ENCODE measurements at places on chromosomes 11 and 22.

GRCh38 chr11:3338569-3339339, 40.2 kb downstream of the ZNF195 start:
- no peak for DNase-seq

DNA sequence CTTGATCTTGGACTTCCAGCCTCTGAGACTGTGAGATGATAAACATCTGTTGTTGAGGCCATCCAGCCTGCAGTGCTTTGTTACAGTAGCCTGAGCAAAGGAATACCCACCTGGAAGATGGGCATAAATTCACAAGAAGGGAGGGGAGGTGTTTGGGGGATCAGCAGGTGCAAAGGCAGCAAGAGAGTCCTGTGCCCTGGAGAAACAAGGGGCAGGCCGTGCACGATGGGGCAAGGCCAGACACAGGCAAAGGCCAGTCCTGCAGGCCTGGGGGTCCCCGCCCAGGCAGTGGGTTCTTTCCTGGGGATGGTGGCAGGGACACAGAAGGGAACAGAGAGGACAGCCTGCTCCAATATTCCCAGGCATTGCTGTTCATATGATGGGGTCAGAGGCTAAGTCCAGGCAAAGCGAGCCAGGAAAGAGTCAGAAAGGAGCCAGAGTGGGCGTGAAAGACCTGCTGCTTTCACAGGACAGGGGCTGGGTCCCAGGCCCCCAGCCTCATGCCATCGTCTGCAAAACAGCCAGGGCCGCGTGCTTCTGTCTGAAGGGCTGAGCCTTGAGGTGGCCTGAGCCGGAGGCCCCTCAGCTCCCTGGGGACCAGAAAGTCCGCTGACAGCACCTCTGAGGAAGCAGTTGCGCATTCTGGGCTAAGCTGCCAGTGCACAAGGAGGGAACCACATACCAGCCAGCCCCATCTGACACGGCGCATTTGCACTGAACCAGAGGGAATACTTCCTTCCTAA, 48.8 kb downstream of the MYEOV start:
- no peak for DNase-seq

DNA sequence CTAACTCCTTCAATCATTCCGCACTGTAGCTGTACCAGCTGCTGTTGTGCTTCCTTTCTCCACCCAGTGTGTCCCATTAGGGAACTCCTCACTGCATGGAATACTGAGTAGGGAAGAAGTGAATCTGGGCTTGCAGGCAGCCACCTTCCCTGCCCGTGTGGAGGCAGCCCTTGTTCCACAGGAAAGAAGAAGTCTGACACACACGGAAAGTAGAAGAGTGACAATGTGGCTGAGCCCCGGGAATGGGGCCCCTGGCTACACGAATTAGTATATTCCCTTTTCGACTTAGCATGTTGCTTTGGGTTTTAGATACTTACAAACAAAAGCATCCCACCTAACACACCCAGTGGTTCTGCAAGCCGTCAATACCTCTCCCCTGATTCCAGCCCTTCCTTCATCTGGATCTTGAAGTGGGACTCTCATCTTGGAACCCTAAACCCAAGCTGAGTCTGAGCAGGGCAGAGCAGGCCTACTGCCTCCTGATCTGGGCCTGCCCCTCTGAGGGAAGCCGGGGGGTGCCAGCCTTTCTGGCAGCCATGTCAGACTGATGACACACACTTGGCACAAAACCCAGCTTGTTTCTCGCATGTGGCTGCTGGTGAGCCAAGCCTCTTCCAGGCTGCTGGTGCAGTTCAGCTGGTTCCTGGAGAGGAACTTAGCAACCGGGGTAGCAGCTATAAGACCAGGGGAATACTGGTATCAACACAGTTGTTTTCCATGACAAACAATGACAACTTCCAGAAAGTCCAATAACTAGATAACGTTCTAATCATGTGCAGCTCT, 71.6 kb downstream of the C11orf58 start:
- peak; percentile 63 for DNase-seq

- peak; percentile 80 for DNase-seq
Measured at GRCh38 chr22:48536541-48537342, 1290.9 kb downstream of the BRD1 start.

GRCh38 chr22:22713416-22713815, 69.0 kb downstream of the GGTLC2 start:
- no peak for DNase-seq

DNA sequence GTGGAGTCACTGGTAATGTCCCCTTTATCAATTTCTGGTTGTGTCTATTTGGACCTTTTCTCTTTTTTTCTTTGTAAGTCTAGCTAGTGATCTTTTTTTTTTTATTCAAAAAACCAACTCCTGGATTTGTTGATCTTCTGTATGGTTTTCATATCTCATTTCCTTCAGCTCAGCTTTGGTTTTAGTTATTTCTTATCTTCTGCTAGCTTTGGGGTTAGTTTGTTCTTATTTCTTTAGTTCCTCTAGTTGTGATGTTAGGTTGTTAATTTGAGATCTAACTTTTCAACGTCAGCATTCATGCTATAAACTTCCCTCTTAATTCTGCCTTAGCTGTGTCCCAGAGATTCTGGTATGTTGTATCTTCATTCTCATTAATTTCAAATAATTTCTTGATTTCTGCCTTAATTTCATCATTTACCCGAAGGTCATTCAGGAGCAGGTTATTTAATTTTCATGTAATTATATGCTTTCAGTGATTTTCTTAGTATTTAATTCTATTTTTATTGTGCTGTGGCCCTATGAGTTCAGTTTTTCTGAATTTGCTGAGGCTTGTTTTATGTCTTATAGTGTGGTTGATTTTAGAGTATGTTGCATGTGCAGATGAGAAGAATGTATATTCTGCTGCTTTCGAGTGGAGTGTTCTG, 29.0 kb downstream of the PI4KA start:
- DNase-seq: no peak

DNA sequence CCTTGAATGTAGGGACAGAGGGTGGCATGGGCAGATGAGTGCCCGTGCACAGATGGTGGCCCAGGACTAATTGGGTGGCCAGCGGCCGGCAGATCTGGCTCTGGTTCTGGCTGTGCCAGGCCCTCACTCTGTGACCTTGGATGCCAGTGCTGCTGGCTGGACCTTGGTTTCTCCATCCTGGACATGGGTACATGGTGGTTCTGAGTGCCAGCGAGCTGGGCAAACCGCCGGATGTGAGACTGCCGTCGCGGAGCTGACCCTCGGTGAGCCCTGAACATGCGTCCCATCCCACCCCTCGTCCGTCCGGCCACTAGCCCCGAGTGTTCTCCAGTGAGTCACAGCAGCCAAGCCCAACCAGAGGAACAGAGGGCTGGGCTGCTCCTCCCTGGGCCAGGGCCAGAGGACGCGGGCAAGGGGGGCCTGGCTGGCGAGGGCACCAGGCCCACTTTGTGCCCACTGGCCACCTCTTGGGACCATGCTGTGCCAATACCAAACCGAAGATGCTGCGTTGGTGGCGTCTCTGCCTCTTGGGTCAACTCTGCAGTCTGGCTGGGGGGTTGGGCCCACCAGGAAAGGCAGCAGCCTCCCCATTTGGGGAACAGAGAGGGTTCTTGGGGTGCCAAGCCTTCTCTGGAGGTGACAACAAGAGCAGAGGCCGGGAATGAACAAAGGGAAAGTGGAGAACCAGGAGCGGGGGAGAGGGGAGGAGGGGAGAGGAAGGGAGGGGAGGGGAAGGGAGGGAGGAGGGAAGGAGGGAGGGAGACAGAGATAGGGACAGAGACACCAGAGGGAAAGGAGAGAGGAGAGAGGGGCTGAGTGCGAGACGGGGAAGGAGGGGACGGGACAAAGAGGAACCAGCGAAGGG, 10.7 kb downstream of the LSP1 start:
- no peak for DNase-seq

DNA sequence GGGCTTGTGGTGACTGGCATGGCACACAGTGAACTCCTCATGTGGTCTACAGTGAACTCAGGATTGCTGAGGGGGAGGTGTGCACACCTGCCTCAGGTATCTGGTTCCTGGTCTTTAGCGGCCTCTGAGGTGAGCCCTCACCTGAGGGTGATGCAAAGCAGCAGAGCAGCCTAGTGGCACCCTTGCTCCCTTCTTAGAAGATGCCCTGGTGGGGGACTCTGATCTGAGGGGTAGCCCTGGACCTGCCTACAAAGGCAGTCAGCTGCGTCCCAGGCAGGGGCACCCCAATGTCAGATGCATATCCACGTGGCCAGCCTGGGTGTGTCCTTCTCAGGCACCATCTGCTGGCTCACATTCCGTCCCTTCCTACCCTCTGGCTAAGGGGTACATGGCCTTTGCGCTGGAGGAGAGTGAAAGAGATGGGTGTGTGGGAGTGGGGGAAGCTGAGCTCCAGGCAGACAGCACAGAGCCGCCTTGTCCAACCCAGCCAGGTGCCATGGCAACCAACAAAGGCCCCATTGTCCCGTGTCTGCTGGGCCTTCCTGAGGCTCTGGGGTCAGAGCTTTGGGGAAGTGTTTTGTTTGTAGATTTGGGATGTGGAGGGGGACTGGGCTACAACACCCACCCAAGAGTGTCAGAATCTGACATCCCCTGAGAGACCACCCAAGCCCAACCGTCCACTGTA, 5.8 kb downstream of the PLEKHB1 start:
- DNase-seq: no peak

GRCh38 chr11:116422956-116423600, 349.7 kb downstream of the BUD13 start:
- DNase-seq: no peak

DNA sequence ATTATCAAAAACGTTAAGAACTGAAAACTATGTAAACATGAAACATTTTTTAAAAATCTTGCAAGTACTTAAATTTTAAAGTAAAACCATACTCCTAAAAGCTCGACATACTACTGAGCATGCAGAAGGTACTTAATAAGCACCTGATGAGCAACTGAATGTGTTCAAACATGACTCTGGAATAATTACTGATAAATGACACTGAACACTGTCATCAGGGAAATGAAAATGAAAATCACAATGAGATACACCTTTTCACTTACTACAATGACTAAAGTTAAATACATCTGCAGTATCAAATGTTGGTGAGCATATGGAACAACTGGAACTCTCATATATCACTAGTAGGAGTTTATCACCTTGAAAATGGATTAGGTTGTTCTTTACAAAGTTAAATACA, 65.2 kb downstream of the PICALM start:
- no peak for DNase-seq

- no peak for DNase-seq
Measured at GRCh38 chr11:36041988-36042611, 98.2 kb downstream of the LDLRAD3 start.

GRCh38 chr22:26681395-26681821, 24.0 kb downstream of the MIAT start:
- no peak for DNase-seq

DNA sequence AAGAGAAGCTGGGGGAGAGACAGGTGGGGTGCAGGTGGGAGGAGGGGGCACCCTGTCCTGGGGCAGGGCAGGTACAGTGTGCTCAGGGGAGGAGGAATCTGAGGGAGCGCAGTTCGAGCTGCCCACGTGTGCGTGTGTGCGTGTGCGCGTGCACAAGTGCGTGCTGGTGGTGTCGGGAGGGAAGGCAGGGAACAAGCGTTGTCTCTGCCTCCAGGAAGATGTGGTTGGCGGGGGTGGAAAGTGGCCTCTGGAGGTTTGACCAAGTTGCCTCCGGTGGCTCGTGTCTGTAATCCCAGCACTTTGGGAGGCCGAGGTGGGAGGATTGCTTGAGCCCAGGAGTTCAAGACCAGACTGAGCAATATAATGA, 49.9 kb upstream of the THY1 start:
- DNase-seq: no peak

GRCh38 chr22:38792833-38793232, 1.1 kb downstream of the DNAL4 start:
- no peak for DNase-seq

DNA sequence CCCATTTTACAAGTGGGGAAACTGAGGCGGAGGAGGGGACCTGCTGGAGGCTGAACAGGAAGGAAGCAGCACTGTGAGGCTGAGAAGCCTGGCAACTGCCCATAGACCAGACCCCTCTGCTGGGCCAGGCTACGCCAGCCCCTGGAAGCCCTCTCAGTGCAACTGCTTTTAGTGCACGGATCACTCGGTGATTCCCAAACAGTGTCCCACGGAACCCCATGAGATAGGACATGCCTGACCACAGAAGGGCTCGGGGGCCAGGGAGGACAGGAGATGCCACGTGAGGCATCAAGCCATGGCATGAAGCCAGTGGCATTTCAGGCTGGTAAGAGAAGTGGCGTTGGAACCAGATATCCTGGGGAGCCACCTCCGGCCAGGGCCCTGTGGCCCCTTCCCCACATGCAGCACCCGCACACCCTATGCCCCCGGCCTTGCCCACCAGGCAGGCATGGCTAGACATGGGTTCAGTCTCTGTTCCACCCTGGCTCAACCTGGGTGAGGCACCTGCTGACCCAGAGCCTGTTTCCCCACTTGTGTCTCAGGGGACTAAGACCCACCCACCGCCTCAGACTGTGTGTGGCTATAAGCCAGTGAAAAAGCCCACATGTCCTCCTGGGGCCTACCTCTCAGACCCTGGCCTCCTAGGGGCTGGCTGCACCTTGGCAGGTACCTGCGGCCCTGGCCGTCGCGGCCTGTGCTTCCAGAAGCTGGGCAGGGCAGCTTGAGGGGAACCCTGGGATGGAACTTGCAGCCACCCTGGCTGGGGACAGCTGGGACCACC, 84.1 kb downstream of the WNT7B start:
- DNase-seq: no peak

DNA sequence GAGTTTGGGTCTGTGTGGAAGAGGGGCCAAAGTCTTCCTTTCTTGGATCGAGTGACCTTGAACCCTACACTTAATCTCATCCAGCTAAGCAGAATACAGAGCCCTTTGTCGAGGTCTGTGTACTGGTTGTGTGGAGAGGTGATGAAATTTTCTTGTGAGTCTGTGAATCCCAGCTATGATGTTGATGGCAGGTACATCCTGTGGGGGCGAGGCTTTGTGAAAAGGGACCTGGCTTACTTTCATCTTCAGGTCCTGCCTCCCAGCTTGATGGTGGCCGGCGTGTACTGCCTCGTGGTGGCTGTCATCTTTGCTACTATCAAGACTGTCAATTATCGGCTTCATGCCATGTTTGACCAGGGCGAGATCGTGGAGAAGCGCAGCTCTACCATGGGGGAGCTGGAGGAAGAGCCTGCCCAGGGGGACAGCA, 1.0 kb downstream of the PCNX3 start:
- DNase-seq: no peak

DNA sequence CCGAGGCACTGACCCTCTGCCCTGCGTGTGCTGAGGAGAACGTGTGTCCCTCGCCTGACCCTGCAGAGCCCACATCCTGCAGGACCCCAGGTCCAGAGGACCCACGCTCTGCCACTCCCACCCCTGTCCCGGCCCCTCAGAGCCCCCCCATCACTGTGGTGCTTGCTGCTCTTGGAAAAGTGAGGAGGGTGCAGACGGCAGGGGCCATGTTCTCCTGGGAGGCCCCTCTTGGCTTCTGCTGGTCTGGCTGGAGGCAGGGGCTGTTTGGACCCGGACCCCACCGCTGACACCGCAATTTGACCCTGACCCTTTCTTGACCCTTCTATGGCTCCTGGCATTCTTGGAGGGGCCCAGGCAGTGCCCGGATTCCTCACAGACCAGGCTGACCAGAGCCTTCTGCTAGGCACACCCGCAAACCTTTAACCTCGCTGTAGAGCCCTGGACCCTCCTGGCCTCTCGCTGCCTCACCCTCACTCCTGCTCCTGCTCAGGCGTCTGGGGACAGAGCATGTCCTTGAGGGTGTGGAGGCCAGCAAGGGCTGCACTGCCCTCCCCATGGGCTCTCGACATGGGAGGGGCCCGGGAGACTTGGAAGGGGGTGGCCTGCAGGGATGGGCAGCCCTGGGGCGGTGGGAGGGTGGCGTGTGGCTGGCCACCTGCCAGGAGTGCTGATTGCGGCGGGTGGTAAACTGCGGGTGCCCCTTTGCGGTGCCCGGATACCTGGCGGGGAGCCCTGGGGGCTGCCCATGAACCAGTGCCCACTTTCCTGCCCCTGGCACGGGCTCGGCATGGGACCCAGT, 37.0 kb upstream of the MUC5AC start:
- no peak for DNase-seq

GRCh38 chr22:27358096-27358870, 443.3 kb downstream of the MN1 start:
- DNase-seq: no peak

Measured in NCI-H1694 treated with DMSO at 0.1 percent for 48 hours (cell line).